ENCODE measurements at places on chromosomes 7 and 10. TPM values are rescaled to one million over a fixed set of nuclear protein-coding genes. Genes with fewer than 3 reads are reported as not detected.

LRRC4 gene
- total RNA-seq, result 9.9 TPM

CCDC136 gene
- total RNA-seq, result 47.4 TPM

- no peak for DNase-seq
- no peak overlapping the region for H3K27ac ChIP-seq
- no peaks in the 10 kb centered on the region for H3K27me3 ChIP-seq
- H3K4me1 ChIP-seq, result peaks cover 6% of the 10 kb centered on the region
Observed at GRCh38 chr7:134927723-134928122, 58.6 kb upstream of the AGBL3 start.

DNA sequence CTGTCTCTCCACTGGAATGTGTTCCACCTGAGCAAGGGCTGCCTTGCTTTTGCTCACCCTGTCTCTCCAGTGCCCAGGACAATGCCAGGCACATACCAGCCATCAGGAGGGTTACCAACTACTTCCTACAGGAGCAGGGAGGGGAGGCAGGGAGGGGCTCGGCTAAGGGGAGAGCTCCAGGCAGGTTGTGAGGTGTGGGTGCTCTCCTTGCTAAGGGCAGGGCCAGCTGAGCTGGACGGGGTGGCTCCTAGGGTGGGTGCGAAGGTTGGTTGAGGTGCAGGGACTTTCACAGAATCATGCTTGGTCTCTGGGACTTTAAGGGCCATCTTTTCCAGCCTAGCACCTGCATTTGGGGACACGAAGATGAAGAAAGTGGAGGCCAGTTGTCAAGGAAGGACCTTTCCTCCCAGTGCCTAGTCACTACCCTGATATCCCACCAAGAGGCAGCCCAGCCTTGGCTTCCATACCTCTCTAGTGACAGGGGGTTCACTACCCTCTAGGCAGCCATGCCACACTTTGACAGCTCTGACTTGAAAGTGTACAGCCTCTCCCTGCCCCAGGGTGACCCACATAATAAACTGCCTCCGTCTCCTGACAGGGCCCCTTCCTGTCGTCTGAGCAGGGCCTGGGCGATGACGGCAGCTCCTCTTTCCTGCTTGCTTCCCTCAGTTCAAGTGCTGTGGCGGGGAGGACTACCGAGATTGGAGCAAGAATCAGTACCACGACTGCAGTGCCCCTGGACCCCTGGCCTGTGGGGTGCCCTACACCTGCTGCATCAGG lies 46.5 kb downstream of the TSPAN15 start:
- no peaks in the 10 kb centered on the region for H3K27me3 ChIP-seq
- no peak overlapping the region for H3K27ac ChIP-seq
- H3K4me3 ChIP-seq, result no peak overlapping the region
- H3K4me1 ChIP-seq, result 0 out of 2 replicates have a peak, but pooled peaks cover 4% of the 10 kb centered on the region

GRCh38 chr7:142943706-142944268 lies 4.5 kb downstream of the LLCFC1 start:
- H3K27ac ChIP-seq, result no peak overlapping the region
- no peak for DNase-seq
- no peaks in the 10 kb centered on the region for H3K36me3 ChIP-seq
- no peaks in the 10 kb centered on the region for H3K27me3 ChIP-seq

DNA sequence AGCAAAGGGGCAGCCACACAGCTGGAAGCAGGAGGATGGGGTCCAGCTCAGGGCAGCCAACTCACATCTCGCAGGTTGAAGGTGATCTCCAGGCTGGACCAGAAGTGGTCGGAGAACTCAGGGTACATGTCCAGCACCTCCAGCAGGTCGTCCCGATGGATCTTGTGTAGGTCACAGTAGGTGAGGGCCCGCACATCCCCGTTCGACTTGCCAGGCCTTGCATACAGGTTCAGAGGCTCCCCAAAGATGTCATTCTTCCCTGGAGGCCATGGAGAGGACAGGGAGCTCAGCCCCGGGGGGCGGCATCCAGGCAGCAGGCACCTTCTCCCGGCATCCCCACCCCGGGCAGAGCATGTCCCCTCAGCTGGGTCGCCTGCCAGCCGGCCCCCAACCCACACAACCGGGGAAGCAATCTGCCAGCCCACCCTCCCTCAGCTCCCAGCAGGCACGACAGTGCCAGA lies 29.3 kb downstream of the KCNH2 start:
- H3K36me3 ChIP-seq, result peaks cover 4% of the 10 kb centered on the region
- peak overlapping the region; percentile 29 for H3K4me3 ChIP-seq
- H3K27me3 ChIP-seq, result peaks cover 6% of the 10 kb centered on the region
- H3K4me1 ChIP-seq, result peaks cover 35% of the 10 kb centered on the region
- DNase-seq, result no peak

GRCh38 chr7:116802746-116803152 lies 59.6 kb upstream of the CAPZA2 start:
- H3K27ac ChIP-seq, result peak overlapping the region; percentile 89
- no peak overlapping the region for H3K4me3 ChIP-seq
- H3K27me3 ChIP-seq, result no peaks in the 10 kb centered on the region
- H3K4me1 ChIP-seq, result peaks cover 19% of the 10 kb centered on the region
- no peak for DNase-seq

CPA4 gene
- total RNA-seq, result not detected

GRCh38 chr10:93876381-93876780 lies 17.4 kb upstream of the SLC35G1 start:
- no peak for DNase-seq
- H3K27ac ChIP-seq, result no peak overlapping the region
- no peaks in the 10 kb centered on the region for H3K36me3 ChIP-seq
- H3K4me1 ChIP-seq, result peaks cover 14% of the 10 kb centered on the region

DNA sequence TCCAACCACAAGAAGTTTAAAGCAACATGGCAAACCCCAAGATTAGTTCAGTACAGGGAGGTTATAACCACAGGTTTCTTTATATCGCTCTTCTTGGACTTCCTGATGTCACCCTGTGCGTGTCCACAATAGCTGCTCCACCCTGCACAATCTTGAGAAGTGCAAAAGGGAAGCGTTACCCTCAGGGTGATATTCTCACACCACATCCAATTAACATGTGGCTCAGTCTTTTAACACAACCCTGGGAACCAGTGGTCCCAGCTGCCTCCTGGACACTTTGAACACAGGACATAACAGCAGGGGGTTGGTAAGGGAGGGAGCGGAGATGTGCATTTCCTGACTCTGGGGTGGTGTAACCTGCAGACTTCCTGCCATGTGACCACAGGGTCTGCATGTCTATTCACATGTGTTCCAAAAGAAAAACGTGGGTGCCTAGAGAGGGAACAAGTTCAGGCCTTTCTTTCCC lies 64.6 kb downstream of the GSAP start:
- H3K27me3 ChIP-seq, result no peaks in the 10 kb centered on the region
- DNase-seq, result no peak
- H3K4me1 ChIP-seq, result peaks cover 25% of the 10 kb centered on the region
- no peak overlapping the region for H3K4me3 ChIP-seq

GRCh38 chr10:52346394-52347326 lies 32.6 kb downstream of the DKK1 start:
- no peak overlapping the region for H3K27ac ChIP-seq
- H3K36me3 ChIP-seq, result no peaks in the 10 kb centered on the region
- H3K27me3 ChIP-seq, result no peaks in the 10 kb centered on the region
- H3K4me3 ChIP-seq, result no peak overlapping the region
- no peak for DNase-seq

DNA sequence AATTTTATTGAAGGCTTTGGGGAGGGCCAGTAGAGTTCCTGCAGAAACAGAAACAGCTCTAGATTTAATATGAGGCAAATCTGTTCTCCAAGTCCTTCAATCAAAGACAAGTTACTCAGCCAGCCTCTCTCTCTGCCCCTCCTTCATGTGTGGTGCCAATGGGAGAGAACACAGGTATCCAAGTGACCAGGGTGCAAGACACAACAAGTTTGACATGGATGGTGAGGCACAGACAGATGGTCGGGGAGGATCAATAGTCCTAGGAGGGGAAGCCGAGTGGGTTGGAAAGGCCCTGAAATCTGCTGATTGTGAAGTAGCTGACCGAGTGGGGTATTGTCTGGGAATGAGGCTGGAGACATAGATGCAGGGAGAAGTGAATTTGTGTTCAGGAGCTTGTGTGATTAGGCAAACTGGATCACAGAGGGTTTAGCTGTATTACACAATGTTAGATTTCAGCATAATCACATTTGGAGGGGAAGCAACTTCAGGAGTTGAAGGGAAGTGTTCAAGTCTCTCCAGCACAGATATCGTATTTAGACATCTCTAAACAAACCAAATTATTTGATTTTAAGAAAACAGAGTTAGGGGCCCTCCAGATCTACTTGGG lies 1.5 kb downstream of the GIMAP1 start:
- no peak overlapping the region for H3K4me3 ChIP-seq
- H3K27me3 ChIP-seq, result peaks cover 99% of the 10 kb centered on the region
- H3K27ac ChIP-seq, result no peak overlapping the region
- H3K4me1 ChIP-seq, result no peaks in the 10 kb centered on the region
- DNase-seq, result no peak
- no peaks in the 10 kb centered on the region for H3K36me3 ChIP-seq

DNA sequence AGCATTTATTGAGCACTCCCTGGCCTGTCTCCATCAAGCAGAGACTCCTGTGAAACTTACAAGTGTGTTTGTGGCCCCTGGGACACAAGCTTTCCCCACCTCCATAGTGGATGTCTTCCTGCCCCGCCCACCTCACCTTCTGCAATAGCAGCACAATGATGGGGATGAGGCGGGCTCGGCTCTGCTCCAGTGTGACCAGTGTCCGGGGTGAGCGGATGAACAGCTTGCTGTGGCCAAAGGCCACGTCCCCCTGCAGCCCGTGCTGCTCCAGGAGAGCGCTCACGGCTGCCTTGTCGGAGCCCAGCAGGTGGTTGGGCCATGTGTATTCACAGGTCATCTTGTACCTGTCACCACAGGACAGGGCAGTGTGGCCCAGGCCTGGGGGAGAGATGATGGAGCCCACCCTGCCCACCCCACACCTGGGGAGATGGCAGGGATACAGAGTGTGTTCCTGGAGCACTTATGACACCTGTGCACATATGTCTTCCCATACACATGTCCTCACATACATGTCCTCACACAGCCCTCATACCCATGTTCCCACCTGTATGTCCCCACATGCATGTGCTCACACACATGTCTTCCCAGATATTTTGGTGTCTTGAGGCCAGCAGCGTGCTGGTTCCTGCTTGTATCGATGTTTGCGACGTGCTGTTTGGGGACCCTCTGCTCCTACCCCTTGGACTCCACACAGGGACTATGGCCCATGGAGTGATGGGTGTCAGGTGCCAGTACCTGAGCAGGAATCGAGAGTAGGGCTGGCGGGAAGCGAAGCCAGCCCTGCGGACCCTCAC lies 12.7 kb downstream of the MYO1G start:
- DNase-seq, result no peak
- H3K4me3 ChIP-seq, result no peak overlapping the region
- no peaks in the 10 kb centered on the region for H3K4me1 ChIP-seq
- no peak overlapping the region for H3K27ac ChIP-seq
- peaks cover 26% of the 10 kb centered on the region for H3K27me3 ChIP-seq
- no peaks in the 10 kb centered on the region for H3K36me3 ChIP-seq

- no peaks in the 10 kb centered on the region for H3K36me3 ChIP-seq
- peaks cover 7% of the 10 kb centered on the region for H3K4me1 ChIP-seq
- no peak overlapping the region for H3K27ac ChIP-seq
- no peaks in the 10 kb centered on the region for H3K27me3 ChIP-seq
- DNase-seq, result no peak
- no peak overlapping the region for H3K4me3 ChIP-seq
Observed at GRCh38 chr7:29400437-29400836, 163.2 kb upstream of the PRR15 start.

GRCh38 chr10:32941357-32941756 lies 16.7 kb downstream of the ITGB1 start:
- no peaks in the 10 kb centered on the region for H3K36me3 ChIP-seq
- no peak for DNase-seq
- no peaks in the 10 kb centered on the region for H3K27me3 ChIP-seq
- peaks cover 72% of the 10 kb centered on the region for H3K4me1 ChIP-seq
- H3K4me3 ChIP-seq, result no peak overlapping the region

OR6B1 gene
- not detected for total RNA-seq

ANTXRL gene
- total RNA-seq, result not detected

- peaks cover 61% of the 10 kb centered on the region for H3K4me1 ChIP-seq
- no peak for DNase-seq
- no peak overlapping the region for H3K27ac ChIP-seq
- H3K36me3 ChIP-seq, result no peaks in the 10 kb centered on the region
- H3K4me3 ChIP-seq, result no peak overlapping the region
- no peaks in the 10 kb centered on the region for H3K27me3 ChIP-seq
Observed at GRCh38 chr7:108239501-108240225, 109.5 kb upstream of the LAMB4 start.

CPA2 gene
- 0.90 TPM for total RNA-seq

- H3K36me3 ChIP-seq, result peaks cover 11% of the 10 kb centered on the region
- peaks cover 23% of the 10 kb centered on the region for H3K4me1 ChIP-seq
- no peak overlapping the region for H3K4me3 ChIP-seq
- H3K27me3 ChIP-seq, result no peaks in the 10 kb centered on the region
- no peak overlapping the region for H3K27ac ChIP-seq
Observed at GRCh38 chr10:105112862-105113261, 471.8 kb downstream of the SORCS3 start.

PDCD4 gene
- 32.7 TPM for total RNA-seq

DNA sequence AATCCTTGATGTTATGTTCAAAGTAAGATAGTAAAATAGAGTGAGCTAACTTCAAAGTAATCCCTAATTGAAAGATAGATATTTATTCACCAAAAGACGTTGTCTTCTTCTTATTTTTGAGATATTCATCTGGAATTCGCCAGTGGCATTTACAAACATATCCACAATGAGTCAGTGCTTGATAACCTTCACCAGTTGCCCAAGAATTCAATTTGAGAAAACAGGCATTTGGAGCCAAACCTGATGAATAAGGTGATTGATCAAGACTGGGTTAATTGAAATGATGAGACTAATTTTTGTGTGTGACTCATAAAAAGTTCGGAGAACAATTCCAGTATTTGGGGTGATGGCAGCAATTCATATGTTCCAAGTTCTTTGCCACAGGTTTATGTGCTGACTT lies 344.0 kb downstream of the ARL4A start:
- no peak overlapping the region for H3K27ac ChIP-seq
- H3K36me3 ChIP-seq, result peaks cover 17% of the 10 kb centered on the region
- H3K4me1 ChIP-seq, result peaks cover 39% of the 10 kb centered on the region

DNA sequence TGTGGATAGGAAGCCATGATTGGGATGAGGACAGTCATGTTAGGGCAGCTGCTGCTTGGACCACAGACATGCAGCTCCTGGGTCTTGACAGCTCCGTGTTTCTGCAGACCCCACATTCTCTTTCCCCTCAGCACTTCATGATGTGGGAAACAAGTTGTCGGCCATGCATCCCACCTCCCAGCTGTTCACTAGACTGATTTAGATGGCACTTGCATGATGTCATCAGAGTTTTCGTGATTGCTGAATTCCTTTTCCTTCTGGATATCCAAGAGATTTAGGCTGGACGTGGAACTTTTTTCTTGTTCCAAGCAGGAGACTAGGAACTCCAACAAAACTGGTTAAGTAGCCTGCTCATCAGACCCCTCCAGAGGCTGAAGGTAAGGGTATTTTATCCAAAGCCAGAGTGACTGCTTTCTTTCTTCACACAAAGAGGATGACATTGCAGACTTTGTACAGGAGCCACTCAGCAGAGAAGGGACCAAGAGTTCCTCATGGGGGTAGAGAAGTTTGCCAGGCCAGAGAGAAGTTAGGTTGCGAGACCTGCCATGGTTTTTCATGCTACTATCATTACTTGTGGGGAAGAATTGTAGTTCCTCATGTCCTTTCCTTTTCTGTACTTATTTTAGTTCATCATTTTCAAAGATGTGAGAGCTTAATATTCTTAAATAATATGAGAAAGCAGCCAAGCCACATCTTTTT lies 117.7 kb upstream of the GJD4 start:
- H3K4me3 ChIP-seq, result no peak overlapping the region
- no peak for DNase-seq
- H3K27ac ChIP-seq, result no peak overlapping the region
- H3K27me3 ChIP-seq, result no peaks in the 10 kb centered on the region

GRCh38 chr10:76543655-76544054 lies 1094.0 kb downstream of the KCNMA1 start:
- H3K36me3 ChIP-seq, result no peaks in the 10 kb centered on the region
- H3K4me3 ChIP-seq, result no peak overlapping the region
- H3K27ac ChIP-seq, result no peak overlapping the region
- H3K27me3 ChIP-seq, result 0 out of 2 replicates have a peak, but pooled peaks cover 5% of the 10 kb centered on the region
- H3K4me1 ChIP-seq, result 0 out of 2 replicates have a peak, but pooled peaks cover 4% of the 10 kb centered on the region

All from WTC11 (cell line).